ENCODE measurements at places on chromosomes 5 and 9.

DNA sequence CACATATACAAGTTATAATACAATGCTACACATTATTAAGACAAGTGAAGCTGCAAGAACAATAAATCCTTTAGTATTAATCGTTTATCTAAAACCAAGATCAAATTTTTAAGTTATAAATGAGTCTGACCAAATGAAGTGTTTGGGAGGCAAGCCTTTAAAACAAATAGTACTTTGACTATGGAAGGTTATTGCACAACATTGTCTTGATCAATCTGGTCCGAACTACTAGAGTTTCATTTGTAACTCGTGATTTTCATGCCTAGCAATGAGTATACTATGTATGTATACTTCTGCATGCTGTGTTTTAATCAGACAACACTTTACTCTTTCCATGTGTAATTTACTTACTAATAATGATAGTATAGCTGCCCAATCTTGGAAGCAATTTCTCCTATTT, 87.2 kb upstream of the GOLGA1 start:
- DNase-seq, result no peak

- no peak for DNase-seq
Measured at GRCh38 chr9:111662576-111663300, 1.3 kb downstream of the GNG10 start.

DNA sequence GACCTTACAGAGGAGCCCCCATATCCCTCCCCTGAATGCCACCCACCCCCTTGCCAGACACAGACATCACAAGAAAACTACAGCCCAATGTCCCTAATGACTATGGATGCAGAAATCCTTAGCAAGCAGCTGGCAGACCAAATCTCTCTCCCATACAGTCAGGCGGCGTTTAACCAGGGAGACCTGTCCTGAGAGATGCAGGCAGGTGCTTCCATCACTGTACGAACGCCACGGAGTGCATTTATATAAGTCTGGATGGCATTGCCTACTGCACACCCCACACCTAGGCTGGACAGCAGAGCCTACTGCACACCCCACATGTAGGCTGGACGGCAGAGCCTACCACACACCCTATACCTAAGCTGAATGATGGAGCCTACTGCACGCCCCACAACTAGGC, 34.4 kb upstream of the SARDH start:
- no peak for DNase-seq

GRCh38 chr5:167417662-167418061, 873.8 kb upstream of the WWC1 start:
- no peak for DNase-seq

DNA sequence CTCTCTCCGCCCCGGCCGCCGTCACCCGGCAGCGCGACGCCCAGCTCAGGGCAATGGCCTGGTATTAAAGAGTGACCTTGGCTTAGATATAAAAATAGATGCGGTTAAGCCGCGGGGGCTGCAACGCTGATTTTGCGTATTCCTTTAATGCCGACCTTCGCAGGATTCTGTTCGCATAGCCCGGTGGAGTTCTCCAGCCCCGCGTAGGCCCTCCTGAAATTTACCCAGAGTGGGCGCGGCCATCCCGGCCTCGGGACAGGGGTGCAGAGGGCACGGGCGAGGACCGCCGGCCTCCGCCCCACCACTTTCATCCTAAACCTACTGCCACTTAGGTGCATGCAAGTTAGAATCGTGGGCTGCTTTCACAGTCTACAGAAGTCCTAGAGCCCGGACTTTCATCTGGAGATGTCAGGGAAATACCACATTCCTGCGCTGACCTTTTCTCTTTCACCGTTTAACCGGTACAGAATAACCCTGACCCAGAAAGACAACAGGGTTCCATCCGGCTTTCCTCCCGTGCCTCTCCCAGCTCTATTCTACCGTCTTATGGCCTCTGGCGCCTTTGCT, 492 bp upstream of the FAM169A start:
- peak; percentile 58 for DNase-seq

- DNase-seq, result no peak
Measured at GRCh38 chr9:131334629-131335367, 45.3 kb downstream of the PLPP7 start.

- DNase-seq, result no peak
Measured at GRCh38 chr9:78212868-78213267, 23.0 kb upstream of the CEP78 start.

- DNase-seq, result peak; percentile 7
Measured at GRCh38 chr5:106843812-106844416, 826.8 kb downstream of the EFNA5 start.

DNA sequence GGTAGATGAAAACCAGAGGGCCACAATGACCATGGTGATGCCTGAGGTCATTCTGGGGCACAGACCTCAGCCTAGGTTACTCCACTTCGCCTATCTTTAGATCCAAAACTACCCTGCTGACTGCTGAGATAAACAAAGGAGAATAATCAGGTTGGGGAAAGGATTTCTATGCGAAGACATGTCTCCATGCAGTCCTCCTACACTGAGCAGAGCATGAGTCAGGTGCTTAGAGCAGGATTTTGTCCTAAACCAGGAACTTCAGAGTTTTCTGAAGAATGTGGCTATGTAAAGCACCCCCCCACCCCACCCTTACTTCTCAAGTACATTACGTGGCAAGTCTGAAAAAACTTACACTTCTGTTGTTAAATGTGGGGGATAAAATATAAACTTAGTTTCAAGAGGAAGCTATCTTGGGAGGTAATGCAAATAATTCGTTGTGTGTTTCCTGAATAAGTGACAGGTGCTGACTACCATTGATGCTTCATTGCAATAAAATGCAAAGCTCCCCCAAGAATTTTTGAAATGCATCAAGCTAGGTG, 19.4 kb downstream of the PDCD1LG2 start:
- DNase-seq, result no peak

GRCh38 chr5:149838881-149839739, 105.5 kb downstream of the PDE6A start:
- DNase-seq, result no peak

DNA sequence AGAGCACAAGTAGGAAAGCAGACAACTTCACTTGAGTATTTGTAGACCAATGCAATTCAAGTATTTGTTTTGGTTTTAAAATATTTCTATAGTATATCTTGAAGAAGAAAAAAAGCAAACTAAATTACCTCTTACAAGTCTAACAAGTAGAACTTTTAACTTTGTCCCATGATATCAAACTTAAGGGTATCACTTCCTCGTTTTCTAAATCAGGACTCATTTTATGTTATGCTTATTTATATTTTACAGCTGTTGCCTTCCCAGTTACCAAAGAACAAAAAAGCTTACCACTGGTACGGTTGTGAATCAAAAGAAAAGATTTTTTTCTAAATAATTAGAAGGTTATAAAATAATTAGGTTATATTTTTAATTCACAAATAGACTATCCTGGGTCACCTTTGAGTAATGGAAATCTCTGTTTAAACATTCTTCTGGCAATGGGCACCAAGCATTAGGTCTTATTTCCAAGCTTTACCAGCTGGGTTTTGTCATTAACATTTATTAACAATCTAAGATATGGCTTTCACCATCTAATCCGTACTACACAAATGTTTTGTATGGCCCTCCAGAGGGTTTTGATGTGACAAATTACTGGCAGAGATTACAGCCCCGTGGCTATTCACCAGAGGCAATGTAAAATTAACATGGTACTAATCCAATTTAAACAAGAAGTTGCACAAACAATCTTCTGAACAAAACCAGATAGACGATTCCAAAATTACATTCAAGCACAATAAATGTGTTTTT, 63.6 kb downstream of the CEP120 start:
- DNase-seq, result no peak

- DNase-seq, result no peak
Measured at GRCh38 chr9:10250219-10250618, 362.6 kb downstream of the PTPRD start.

DNA sequence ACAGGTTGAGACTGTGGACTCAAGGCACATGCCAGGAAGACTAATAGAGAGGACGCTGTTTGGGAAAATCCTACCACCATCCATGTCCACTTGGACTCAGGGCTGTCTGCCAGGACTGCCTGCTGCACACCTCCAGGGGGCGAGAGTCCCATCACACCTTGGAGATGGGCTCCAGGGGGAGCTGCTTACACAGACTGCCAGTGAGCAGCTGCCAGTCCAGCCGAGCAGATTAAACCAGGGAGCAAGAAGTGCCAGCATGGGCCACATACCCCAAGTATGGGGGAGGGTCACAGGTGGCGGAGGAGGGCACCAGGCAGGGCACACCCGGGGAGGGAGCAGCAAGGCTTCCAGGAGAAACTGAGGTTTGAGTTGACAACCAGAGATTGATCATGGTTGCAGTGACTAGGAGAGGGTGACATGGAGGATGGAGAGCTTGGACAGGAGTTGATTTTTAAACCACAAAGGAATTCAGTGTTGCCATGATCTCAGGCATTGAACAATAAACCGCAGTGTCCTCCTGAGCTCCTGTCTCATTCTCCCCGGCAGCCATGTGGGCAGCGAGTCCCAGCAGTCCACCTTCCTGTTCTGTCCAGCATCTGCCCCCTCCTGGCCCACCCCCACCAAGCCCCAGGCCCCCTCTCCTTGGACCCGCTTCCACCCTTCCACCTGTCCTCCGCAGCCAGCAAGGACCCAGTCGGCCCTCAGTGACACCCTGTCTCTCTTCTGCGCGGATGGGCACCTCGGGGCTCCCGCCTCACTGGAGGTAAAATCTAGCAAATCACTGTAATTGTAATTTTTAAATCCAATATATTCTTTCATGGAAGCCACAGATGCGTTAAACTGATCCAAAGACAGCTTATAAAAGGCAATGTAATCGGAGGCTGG, 3.1 kb upstream of the VAV2 start:
- no peak for DNase-seq

- DNase-seq, result no peak
Measured at GRCh38 chr9:21002040-21002439, 29.4 kb downstream of the HACD4 start.
